ENCODE measurements at places on chromosomes 16 and 17. TPM values are rescaled to one million over a fixed set of nuclear protein-coding genes. Genes with fewer than 3 reads are reported as not detected.

Gene KCNJ2
- 33.3 TPM for total RNA-seq

Gene CD300C
- total RNA-seq, result not detected

Gene CES2
- total RNA-seq, result 17.1 TPM

Gene RNU2-1
- total RNA-seq, result not detected

Gene HIC1
- 34.6 TPM for total RNA-seq
